Fibroblast of skin of left quadriceps (primary cell): ENCODE measurements at places on chromosomes 5 and 9.
A peak's percentile ranks its signal among the peaks of the same experiment; 100 is the strongest.

DNA sequence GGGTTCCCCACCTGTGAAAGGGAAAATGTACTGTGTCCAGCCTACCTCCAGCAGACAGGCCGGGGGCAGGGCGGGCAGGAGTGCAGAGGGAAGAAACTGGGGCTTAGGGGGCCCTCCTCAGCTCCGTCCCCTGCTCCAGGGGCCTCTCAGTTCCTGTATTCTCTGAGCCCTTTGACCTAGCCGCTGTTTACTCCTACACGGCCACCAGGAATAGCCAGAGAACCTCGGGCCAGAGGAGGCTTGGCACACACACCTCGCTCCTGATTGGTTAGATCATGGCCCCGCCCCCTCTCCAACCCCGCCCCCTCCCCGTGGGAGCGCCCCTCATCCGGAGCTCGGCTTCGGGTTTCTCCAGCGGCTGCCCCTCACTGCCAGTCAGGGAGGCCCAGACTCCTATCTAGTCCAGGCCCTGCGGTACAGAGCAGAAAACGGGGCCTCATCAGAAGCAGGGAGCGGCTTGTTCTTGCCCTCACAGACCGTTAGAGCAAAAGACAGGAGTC, 2.2 kb downstream of the ST6GALNAC6 start:
- DNase-seq: peak; percentile 57

DNA sequence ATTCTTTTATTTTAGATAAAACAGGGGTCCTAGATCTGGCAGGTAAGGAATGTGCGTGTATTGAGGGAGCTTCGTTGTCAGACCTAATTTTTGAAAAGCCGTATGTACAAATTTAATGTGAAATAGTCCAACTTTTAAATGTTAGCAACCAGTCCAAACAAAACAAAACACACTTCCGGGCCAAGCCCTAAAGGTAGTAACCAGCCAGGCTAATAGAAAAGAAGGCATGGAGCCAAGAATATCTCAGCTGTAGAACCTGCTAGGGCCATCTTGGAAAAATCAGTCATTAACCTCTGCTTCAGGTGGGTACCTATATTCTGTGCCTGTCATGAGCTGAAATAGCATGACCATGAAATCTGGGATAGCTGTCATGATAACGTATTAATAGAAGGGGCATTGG, 71.0 kb downstream of the SMARCA2 start:
- DNase-seq: no peak

- DNase-seq: no peak
Measured at GRCh38 chr9:102995033-102995432, at the start of gene CYLC2. TSS of gene CYLC2 (plus strand) at chr9:102995333. CDS start at chr9:102995381, 48 bp downstream.

GRCh38 chr9:82601293-82601771, 461.6 kb downstream of the RASEF start:
- peak; percentile 48 for DNase-seq

- DNase-seq: no peak
Measured at GRCh38 chr5:9431496-9432258, 114.2 kb downstream of the SEMA5A start.

DNA sequence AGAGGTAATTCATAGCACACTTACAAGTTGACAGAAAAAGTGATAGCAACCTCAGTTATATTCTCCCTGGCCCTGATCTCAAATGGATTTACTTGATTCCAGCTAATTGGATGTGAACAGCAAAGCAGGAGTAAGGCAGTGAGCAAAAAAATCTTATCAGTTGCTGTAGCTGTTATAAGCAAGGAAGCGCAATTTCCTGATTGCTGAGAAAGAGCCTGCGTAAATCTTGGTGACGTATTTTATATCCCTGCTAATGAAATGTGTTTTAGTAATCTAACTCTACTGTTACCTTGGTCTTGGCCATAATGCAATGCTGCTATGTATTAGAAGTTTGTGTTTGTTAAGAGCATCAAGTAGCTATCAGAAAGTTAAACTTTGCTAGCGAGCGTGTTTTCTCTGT, 661.2 kb upstream of the SEMA6A start:
- no peak for DNase-seq

GRCh38 chr9:133638711-133639110, 2.5 kb downstream of the DBH start:
- DNase-seq: no peak
